Activated naive CD4-positive, alpha-beta T cell treated with anti-CD3 and anti-CD28 coated beads, Interleukin-2, amount 50 U/mL, for 16 hours (primary cell): ENCODE measurements at places on chromosomes 12 and 14.

GRCh38 chr14:30243207-30243606, 315.6 kb upstream of the PRKD1 start:
- no peak for DNase-seq

DNA sequence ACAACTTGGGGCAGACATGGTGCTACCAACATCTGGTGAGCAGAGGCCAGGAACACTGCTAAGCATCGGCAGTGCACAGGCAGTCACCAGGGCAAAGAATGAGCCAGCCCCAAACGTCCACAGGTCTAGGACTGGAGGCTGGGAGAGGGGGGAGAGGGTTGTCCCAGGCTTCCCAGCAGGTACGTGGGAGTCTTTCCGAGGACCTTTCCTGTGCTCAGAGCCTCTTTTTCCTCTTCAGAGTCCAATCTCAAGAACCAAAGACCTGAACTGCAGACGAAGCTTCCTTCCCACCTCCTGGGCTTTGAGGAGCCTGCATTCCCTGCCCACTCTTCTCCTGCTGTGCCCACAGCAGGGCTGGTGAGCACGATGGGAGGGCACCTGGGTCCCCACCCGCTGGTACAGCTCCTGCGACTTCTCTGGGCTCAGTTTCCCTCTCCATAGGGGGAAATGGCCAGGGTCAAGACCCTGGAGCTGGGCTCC, 48.7 kb downstream of the DLK1 start:
- no peak for DNase-seq

GRCh38 chr12:115569345-115570068, 708.0 kb downstream of the MED13L start:
- DNase-seq: no peak

DNA sequence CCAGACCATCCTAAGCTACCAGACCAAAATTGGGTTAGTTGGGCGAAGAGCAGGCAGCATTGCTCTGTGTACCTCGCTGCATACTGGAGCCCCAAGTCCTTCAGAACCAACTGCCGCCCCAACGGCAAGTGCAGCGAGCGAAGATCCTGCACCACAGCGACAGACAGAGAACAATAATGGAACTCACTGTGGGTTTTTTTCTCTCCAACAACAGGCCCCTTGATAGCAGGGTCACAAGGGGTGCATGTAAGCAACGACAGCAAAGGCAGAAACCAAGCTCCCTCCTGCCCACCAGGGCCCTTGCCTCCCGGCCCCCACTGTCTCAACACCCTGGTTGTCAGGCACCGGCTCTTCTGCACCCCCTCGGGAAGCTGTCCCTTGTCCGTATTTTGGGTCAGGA, 39.0 kb downstream of the RNF34 start:
- no peak for DNase-seq
